ENCODE measurements at places on chromosomes 6 and 20.

- DNase-seq = no peak
Observed at GRCh38 chr6:111593512-111593816, 12.2 kb downstream of the TRAF3IP2 start.

- DNase-seq = no peak
Observed at GRCh38 chr6:159602431-159603041, 90.5 kb downstream of the SOD2 start.

DNA sequence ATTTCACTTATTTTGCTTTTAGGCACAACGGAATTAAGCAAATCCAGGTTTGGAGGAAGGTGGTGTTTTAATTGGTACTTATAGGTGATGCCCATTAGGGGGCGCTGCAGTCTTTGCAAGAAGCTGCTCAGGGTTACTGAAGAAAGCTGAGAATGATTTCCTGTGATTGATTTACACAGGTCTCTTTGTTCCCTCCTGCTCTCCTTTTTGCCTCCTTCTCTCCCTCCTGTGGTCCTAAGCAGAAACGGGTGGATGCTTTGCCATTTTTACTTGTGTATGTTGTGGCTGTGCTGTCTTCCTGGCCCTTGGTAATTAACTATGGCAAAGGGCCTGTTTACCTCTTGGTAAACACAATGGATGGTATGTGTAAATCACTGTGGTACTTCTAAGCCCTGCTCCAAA lies 97.8 kb downstream of the ANKS1A start:
- DNase-seq = peak; percentile 87

DNA sequence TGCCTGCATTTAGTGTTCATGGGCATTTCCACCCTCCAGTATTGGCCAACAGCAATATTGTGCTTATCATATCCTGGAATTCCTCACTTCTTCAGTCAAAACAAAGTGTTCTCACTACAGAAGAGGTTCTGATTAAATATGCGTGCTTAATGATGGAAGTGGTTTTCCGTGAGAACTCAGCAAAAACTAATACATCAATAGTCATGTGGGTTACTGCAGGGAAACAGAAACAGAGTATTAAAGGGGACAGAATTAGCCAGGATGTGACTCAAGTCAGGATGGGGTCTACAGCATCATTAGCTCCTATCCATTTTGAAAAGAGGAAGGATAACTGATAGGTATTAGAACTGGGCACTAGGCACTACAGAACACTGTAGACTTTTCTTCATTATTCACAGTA lies 384.6 kb downstream of the CDKAL1 start:
- no peak for DNase-seq

- no peak for DNase-seq
Observed at GRCh38 chr6:25344827-25345226, 65.7 kb downstream of the CARMIL1 start.

DNA sequence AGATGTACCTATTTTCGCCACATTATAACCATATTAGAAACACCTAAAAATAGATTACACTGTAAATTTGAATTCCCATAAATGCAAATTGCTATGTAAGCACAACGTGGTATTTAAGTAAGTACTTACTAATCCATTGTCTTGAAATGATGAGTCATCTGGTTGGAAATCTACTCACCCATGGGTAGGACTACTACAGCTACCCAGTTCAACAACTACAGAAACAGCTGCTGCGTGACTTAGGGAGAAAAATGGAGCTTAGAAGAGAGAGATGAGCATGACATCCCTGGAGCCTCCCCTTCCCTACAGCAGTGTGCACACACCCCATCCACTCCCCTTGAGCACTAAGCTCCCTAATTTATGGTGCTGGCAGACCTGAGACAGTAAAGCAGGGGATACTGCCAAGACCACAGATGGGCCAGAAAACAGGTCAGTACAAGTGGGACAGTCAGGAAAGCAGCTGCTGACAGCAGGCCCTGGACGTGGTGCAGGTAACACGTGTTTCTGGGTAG lies 26.9 kb downstream of the RRAGD start:
- DNase-seq = no peak

DNA sequence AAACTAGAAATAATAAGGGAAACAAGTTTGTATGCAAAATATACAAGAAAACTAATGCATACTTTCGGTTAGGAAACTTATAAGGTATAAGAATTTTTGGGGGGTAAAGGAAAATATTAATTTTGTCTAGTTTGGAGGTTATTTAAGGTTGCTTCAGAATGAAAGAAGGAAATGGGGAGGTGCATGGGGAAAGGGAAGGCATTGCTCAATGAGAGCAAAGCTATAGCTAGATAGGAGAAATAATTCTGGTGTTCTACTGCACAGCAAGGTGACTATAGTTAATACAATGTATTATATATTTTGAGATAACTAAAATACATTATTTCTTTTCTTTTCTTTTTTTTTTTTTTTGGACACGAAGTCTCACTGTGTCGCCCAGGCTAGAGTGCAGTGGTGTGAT lies 5.4 kb upstream of the MYMX start:
- no peak for DNase-seq

DNA sequence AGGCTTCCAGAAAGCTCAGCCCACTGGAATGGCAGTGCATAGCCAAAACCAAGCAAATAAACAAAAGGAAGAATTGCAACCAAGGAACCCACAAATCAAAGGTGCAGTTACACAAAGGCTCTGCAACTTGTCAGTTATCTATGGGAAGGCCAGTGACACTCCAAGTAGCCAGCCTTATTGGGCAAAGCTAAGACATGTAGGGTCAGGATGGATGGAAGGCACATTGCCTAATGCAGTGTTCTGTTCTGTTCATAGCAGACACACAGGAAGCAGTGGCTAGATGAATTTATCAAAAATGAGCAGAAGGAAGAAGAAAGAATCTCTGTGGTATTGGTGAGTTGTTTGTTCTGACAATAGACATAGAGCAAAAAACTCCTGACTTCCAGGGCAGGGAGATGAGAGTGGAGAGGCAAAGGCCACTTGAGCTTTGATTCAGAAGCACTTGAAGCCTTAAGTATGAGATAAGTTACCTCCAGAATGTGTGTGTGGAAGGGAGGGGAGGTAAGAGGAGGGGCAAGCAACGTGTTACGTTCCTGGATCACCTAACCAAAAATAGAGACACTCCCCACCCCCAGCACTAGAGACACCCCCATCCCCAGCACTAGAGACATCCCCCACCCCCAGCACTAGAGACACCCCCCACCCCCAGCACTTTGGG lies 57.9 kb upstream of the AKAP12 start:
- DNase-seq = no peak

DNA sequence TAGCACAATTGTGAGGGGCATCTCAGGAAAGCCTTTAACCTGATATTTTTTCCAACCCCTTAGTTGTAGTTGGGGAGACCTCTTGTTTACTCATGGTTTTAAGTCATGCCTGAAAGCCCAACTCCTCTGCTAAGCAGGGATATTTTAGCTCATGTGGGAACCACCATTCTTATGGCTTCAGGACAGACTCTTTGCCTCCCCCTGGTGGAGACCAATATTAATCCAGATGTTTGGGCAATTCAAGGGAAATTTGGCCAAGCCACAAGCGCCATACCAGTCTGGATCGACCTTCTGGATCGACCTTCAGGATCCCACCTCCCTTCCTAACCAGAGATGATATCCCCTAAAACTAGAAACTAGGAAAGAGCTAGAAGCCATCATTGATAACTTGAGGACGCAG lies 211.2 kb downstream of the C6orf118 start:
- no peak for DNase-seq

DNA sequence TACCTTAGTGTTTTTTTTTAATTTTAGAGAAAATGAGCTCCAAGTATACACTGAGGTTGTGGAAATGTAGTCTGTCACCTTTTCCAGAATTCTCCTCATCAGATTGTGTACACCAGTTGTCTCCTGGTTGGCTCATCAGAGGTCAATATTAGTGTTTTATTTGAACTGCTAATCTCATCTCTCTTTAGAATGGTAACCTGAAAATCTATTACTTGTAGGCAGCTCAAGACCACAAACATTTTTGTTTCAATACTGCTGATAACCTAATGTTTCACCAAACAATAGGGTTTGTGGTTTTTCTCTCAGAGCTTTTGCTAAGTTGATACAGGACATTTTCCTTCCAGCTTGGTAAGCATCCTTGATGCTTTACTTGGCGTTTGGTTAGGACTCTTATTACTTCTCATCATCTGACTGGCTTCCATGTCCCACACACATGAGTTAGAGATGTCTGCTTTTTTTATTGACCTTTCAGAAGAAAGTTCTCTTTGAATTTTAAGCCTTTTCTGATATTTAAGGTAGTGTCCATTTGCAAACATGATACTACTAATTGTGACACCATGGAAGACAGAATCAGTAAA lies 15.1 kb downstream of the ADGRG6 start:
- no peak for DNase-seq

DNA sequence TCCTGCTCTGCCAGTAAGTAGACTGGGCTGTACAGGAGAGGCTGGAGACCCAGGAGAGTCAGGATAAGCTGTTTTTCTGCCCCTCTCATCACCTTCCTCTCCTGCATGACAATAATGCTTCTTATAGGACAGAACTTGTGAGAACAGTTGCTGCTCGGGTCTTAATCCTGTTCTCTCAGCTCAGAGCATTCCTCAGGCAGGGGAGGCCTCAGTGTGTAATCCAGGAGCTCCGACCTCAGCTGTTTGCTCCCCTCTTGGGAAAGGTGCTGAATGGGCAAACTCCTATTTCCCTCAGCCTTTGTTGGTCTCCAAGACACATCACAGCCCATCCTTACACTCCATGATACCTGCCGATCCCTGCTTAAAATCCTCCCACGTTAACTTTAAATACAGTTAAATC lies 134.9 kb upstream of the LRFN2 start:
- DNase-seq = no peak

GRCh38 chr6:3565291-3565690 lies 108.4 kb upstream of the SLC22A23 start:
- no peak for DNase-seq

DNA sequence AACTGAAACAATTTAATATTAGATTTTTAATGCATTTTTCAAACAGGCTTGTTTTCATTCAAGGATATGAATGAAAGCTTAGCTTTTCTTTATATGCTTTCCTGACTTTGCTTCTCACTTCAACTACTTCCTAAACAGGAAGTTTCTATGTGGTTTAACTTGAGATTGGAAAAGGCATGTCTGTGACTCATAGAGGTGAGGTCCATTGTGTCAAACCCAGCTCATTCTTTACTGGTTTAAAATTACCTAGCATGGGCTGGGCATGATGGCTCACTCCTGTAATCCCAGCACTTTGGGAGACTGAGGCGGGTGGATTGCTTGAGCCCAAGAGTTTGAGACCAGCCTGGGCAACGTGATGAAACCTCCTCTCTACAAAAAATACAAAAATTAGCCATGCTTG lies 34.4 kb downstream of the EFHC1 start:
- no peak for DNase-seq

GRCh38 chr6:77463308-77463860 lies at the start of gene HTR1B:
TSS of gene HTR1B (minus strand) at chr6:77463491. CDS start at chr6:77463403, 88 bp downstream.
- DNase-seq = peak; percentile 79

Data from osteoblast (primary cell).